Glomerular endothelial cell (primary cell): ENCODE measurements at places on chromosomes 16 and 17. TPM values are rescaled to one million over a fixed set of nuclear protein-coding genes. Genes with fewer than 3 reads are reported as not detected.

- DNase-seq, result no peak
Measured at GRCh38 chr17:18981642-18982424, 22.7 kb downstream of the FAM83G start.

The SIAH1 gene
- 16.5 and 22.4 TPM in 2 replicates for total RNA-seq

The KRT33A gene
- not detected in 2 replicates for total RNA-seq

DNA sequence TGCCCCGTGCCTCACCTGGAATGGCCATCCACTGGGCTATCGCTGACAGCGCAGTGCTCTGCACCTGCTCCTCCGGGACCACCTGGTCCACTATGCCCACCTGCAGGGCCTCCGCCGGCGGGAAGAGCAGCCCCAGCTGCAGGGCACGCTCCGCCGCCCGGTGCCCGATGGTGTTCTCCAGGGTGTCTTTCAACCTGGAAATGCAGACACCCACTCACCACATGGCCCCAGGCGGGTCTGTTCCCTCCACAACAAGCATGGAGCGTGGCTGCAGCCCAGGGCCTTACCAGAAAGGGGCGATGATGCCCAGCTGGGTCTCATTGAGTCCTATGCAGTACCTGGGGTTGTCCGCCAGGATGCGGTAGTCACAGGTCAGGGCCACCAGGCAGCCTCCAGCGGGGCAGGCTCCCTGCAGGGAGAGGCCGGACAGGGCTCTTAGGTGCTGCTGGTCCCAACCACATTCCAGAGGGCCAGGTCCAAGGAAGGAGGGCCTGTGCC, 6.8 kb downstream of the DNASE1L2 start:
- no peak for DNase-seq
